Effector CD4-positive, alpha-beta T cell (primary cell): ENCODE measurements at places on chromosomes 11 and 22.
A peak's percentile ranks its signal among the peaks of the same experiment; 100 is the strongest.

- DNase-seq, result no peak
These were observed 178.8 kb downstream of the IGLL1 start for GRCh38 chr22:23401111-23401909.

DNA sequence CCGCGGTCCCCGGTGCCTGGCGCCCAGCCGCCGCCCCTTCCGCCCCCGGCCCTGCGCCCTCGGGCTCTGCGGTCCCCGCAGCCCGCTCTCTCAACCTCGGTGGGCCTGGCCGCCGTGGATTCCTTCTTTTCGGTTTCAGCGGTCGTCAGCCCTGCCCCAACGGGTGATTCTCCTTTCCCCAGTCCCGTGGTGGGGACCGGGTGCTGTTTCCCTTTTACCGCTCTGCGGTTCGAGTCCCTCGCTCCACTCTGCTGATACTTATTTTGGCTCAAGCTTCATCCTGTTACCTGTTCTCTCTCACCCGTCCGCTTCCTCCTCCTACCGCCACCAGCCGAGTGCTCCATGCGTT is 494 bp downstream of the ZDHHC5 start:
- DNase-seq, result peak; percentile 35

GRCh38 chr11:31817054-31817620 is 6.0 kb upstream of the PAX6 start:
- no peak for DNase-seq

GRCh38 chr11:94776351-94777321 is 8.5 kb downstream of the AMOTL1 start:
- DNase-seq, result no peak

DNA sequence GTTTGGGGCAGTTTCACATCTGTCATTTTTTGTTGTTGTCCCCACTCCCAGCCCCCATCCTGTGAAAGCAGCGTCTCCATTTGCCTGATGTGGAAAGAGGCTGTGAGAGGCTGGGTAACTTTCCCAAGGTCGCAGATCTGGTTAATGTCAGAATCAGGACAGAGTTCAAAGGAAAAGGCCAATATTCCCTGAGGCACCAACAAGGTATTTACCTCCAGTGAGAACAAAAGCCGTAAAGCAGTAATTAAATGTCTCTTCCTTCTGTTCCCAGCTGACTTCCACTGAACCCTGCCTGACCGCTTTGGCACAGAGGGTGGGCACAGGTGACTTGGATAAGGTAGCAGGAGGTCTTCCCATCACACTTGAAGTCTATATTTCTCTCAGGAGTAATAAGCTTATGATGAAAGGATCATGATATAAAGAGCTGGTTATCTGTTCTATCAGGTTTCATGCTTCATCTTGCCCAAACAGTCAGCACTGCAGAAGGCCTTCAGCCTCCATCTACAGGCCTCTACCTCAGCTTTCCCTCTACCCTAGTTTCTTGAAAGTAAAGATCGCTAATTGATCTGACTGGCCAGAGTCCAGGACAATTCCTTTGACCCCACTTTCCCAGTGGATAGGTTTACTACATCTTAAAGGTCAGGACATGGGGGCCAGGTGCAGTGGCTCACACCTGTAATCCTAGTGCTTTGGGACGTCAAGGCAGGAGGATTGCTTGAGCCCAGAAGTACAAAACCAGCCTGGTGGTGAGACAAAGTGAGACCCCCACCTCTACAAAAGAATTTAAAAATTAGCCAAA is 9.4 kb downstream of the C11orf91 start:
- DNase-seq, result no peak

DNA sequence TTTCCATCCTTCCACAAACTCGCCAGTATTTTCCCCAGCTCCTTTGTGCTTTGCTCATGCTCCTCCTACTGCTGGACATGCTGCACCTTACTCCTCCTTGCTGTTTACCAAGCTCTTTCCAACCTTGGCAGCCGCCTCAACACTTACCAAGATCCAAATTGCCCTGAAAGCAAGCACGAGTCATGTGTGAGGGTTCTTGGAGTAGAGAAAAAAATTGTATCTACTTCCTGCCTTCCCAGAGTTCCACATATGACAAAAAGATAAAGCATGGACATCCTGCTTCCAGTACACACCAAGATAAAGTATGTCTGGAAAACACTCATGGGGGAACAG is 767.5 kb downstream of the NTM start:
- no peak for DNase-seq

DNA sequence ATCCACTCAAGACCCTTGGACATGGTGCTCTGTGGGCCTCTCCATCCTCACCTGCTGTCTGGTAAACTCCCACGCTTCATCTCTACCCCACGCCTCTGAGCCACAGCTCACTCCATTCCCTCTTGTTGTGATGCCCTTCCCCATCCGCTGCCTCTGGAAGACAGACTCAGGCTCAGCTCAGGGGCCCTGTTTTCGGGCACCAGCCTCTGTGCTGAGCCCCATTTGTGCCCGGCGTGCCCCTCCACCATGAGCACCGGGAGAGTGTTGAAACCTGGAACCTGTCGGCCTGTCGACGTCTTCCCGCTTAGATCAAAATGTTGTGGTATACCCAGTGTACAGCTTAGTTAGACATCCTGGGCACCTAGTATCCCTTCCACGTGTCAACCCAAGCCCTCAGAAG is 6.5 kb upstream of the SCUBE1 start:
- no peak for DNase-seq

DNA sequence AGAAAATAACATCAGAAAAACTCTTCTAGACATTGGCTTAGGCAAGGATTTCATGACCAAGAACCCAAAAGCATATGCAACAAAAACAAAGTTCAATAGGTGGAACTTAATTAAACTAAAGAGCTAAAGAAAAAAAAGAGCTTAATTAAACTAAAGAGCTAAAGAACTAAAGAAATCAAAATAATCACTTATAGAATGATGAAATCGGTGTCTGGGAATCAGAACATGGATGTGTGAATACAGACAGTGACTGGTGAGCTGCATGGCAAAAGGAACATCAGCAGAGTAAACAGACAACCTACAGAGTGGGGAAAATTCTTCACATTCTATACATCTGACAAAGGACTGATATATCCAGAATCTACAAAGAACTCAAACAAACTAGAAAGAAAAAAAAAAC is 41.4 kb downstream of the ZNF280B start:
- no peak for DNase-seq

GRCh38 chr22:24175160-24175808 is 6.0 kb upstream of the SUSD2 start:
- peak; percentile 52 for DNase-seq

GRCh38 chr11:65286686-65287085 is 24.9 kb downstream of the POLA2 start:
- DNase-seq, result no peak

DNA sequence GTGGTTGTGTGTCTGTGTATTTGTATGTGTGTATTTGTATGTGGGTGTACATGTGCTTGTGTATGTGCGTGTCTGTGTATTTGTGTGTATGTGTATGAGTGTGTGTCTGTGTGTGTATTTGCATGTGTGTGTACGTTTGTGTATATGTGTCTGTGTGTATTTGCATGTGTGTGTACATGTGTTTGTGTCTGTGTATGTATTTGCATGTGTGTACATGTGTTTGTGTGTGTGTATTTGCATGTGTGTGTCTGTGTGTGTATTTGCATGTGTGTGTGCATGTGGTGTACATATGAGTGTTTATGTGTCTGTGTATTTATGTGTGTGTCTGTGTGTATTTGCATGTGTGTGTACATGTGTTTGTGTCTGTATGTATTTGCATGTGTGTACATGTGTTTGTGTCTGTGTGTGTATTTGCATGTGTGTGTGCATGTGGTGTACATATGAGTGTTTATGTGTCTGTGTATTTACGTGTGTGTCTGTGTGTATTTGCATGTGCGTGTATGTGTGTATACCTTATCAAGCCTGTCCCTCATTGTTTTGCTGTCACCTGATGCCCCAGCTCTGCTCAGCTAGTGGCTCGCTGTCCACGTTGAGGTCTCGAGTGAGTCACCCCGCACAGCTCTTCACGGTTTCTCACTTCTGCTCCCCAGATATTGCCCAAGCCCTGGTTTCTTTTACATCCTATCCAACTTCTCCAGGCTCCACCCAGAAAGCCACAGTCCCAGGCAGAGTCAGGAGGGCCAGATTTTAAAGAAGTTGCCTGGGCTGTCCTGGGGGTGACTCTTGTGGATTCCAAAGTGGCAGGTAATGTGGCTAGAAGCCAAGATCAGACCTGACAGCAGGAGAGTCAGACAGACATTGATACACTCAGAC is 15.2 kb downstream of the MB start:
- DNase-seq, result no peak

GRCh38 chr22:23179381-23180299 is 669 bp upstream of the BCR start:
- no peak for DNase-seq

DNA sequence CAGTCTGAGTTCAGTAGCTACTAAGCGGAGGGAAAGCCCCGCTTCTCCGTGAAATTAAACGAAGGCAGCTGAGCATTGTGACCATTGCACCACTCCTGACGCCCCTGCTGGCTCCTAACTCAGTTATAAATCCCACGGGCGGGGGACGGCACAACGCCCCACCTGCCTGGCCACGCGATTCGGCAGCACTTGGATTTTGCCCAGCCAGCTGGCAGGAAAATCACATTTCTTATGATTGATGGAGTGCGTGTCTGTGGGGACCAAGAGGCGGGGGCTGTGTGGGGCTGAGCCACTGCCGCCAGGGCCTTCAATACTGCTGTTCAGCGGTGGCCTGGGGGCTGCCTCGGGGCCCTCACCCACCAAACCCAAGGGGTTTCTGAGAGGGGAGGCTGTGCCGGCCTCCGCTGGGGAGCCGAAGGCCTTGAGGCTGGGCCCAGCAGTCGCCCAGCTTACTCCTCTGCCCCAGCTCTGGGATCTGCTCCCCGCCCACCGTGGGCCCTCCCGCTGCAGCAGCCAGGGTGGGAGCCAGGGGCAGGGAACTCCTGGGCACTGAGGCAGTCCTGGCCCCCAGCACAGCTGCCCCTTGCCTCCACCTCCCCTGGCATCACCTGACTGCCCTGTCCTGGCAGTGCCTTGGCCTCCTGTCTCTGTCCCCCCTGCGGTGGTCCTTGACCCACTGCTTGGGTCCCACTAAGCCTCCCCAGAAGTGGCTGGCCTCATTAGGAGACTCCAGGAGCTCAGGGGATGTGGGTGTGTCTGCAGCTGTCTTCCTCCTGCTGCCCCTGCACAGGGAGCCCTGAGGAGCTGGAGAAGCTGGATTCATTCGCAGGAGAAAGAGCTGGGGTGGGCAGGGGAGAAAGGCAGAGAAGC is 30.7 kb downstream of the SHISAL1 start:
- DNase-seq, result no peak

DNA sequence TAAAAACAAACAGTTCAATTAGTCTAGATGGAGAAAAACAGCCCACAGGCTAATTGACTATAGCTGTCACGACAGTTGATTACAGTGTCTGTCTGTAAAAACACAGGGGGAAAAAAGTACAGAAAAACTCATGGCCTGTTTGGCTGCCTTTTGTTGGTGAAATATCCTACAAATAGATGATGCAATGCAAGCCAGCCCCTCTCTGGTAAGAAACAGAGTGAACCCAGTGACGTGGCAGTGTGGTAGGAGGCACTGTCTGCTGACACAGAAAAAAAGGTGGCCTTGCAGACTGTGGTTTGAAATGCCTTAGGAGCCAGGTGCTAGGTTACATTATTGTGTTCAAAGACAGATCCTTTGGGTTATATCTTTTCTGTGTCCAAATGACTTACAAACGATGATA is 431.4 kb upstream of the CCDC90B start:
- DNase-seq, result no peak

GRCh38 chr22:39943953-39944872 is 16.0 kb upstream of the TMA7B start:
- no peak for DNase-seq

- DNase-seq, result no peak
These were observed 25.4 kb downstream of the FXYD6 start for GRCh38 chr11:117851106-117851505.

GRCh38 chr22:29912605-29913398 is 29.8 kb downstream of the MTMR3 start:
- no peak for DNase-seq

GRCh38 chr11:65382804-65383368 is 440 bp upstream of the SLC25A45 start:
- DNase-seq, result no peak

DNA sequence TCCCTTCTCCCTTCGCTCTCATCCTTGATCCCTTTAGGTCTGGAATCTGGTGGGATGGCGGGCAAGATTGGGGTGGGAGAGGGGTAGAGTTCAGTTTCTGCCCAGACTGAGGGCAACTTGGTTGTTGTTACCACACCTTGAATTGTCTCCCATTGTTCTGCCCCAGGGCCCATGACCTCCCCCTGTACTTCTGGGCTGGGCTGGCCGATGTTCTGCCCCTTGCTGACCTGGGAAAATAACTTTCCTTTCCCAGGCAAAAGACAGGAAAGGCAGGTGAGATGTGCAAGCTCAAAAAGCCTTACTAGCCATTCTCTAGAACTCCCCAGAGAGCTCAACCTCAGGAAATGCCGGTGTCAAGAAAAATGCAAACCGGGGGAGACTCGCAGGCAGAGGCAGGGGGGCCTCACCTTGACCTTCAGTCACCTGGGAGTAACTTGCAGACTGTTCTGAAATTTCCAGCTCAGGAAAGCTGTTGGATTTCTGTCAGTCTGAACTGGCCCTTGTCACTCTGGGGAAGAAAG is 32.4 kb upstream of the EIF3D start:
- DNase-seq, result no peak

- no peak for DNase-seq
These were observed 21.9 kb downstream of the NEAT1 start for GRCh38 chr11:65444314-65445051.

- no peak for DNase-seq
These were observed 18.3 kb downstream of the RCN1 start for GRCh38 chr11:32109138-32109537.

- no peak for DNase-seq
These were observed 47.5 kb downstream of the PAMR1 start for GRCh38 chr11:35477901-35478300.

DNA sequence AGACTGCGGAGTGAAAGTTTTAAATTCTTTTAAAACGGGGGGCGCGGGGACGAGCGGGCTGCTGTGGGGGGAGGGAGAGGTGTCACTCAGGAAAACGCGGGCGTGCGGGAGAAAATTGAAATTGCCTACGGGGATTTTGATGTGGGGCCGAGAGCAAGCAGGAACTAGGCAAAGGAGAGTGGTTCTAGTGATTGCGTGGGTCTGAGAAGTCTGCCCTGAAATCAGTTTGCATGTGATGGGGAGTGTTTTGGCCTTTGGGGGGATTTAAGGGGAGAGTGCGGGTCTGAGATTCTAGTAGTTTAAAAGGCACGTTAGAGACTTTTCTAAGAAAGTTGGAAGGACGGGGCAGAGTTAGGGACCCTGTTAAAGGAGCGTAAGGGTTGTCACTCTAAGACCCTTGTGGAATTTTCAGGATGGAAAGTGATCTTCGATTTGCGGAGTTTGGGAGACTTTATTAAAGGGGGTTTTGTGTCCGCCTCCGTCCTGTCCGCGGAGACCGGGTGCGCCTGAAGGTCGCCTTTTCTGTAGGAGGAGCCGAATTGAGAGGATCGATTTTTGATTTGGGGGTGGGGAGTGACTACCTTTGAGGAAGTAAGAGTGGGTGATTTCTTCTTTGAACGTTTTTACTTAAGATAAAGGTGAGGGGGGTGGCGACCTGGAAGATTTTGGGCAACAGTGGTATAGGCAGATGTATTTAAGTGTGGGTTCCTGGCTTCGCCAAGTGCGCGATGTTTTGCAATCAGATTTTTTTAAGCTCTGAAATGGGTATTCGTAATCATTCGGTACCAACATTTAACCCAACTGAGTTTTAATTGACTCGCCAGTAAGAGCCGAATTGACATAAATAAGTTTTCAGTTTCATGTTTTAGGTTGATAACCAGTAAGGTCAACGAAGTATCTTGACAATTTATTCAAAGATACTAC is 1.1 kb downstream of the EED start:
- DNase-seq, result no peak
